Activated CD4-positive, alpha-beta memory T cell treated with anti-CD3 and anti-CD28 coated beads for 36 hours (primary cell): ENCODE measurements at places on chromosomes 11 and 22. TPM values are rescaled to one million over a fixed set of nuclear protein-coding genes. Genes with fewer than 3 reads are reported as not detected.

GRCh38 chr11:8838248-8838647, 72.7 kb upstream of the AKIP1 start:
- no peak for DNase-seq

DNA sequence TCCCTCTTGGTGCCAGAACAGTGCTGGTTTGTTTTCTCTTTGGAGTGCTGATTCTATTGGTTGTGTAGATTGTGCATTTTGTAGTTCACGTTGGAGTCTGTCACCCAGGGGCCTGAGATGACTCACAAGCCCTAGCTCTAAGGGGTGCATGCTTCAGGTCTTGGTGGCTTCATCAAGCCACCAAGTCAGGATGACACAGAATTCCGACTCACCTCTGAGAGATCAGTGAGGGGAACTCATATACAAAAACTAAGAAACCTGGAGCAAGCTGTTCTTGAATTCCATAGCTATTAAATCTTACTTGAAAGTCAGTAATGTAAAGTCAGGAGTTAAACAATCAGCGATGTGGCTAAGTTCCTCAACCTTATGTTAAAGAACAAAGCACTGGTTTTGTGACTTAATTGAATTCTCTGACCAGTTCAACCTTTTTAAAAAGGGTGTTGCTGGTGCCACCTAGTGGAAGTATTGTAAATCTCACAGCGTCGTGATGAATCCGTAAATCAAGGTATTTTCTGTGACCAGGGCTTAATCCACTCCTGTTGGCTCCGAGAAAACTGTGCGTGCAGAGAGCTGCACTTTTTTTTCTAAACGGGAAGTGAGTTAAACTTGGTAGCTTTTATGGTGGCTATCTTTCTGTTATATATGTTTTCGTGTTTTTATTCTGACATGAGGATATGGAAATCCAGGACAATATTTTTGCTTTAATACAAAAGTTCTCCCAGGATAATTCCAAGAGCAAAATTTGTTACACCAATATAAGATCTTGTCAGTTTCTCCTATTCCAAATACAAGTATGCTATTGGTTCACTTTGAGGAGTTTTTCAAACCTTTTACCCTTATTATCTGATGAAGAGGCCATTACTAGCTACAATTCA, 14.6 kb downstream of the MMP13 start:
- DNase-seq, result peak; percentile 38

Gene ZNF280B
- total RNA-seq, result 2.4 TPM

DNA sequence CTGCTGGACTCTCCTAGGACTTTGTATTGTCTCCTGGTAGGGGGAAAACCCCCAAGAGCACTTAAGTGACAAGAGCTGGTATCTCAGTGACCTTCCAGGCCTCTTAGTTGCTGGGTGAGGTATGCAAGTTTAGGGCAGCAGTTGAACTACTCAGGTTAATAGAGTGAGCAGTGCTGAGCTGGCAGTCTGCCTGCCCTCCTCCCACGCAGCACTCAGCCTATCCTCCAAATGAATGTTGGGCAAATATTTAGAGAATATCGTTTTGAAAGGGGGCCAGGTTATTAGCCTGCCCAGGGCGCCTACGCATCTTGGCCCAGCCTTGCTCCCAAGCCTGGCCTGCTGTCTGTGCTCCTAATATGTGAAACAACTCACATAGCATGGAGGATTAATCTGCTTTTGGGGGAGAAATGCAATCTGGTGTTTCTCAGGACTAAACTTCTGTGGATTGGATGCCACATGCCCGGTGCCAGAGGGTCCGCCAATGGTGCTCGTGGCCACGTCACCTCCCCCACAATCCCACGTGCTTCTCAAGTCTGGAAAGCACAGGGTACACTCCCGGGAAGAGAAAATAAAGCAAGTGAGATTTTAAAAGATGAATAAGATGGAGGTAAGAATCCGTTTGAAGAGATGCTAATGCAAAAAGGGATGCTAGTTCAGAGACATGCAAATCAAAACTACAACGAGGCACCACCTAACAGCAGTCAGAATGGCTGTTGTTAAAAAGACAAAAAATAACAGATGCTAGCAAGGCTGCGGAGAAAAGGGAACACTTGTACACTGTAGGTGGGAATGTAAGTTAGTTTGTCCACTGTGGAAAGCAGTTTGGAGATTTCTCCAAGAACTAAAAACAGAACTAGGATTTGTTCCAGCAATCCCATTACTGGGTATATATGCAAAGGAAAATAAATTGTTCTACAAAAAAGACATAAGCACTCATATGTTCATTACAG, 67.7 kb downstream of the SPON1 start:
- DNase-seq, result no peak

GRCh38 chr11:8988329-8989234, 15.2 kb downstream of the NRIP3 start:
- DNase-seq, result no peak

- no peak for DNase-seq
Observed at GRCh38 chr11:12123273-12123672, 12.9 kb downstream of the MICAL2 start.

Gene NELL1
- total RNA-seq, result not detected

DNA sequence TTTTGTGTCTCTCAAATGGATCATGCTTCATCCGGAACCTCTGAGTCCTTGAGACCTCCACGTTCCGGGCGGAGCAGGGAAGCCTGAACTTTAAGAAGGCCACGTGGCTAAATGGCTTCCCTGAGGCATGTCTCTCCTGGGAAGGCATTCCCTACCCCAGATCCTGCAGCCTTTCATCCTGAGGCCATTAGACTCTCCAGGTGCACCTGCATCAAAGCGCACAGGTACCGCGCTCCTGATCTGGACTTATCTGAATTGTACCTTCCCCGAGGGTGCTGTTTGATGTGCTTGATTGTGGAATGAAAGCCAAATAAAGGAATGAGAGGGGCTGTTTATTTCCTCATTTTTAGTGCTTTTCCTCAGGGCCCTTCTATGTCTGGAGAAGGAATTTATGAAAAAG, 22.5 kb downstream of the C22orf31 start:
- no peak for DNase-seq

GRCh38 chr22:36773935-36774334, 2.0 kb downstream of the IFT27 start:
- DNase-seq, result no peak

GRCh38 chr11:110262072-110262403, 34.4 kb downstream of the RDX start:
- DNase-seq, result no peak

- no peak for DNase-seq
Observed at GRCh38 chr11:17743808-17744119, 9.2 kb downstream of the KCNC1 start.

DNA sequence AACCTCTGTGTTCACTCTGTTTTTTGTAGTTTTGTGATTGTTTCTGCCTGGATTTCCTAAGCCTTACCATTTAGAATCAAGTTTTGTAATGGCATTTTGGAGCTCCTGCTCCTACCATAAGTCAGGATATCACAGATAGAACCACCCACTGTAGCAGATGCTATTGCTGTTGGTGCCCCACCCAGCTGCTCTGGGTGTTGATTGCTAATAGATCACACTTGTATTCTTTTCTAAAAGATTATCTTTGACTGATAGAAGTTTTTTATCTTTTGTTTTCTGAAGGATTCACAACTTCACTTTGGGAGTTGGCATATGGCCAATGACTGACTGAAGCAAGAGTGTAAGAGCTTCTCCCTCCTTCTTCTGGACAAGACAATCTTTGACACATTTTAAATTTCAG, 76.0 kb downstream of the EHF start:
- DNase-seq, result no peak

DNA sequence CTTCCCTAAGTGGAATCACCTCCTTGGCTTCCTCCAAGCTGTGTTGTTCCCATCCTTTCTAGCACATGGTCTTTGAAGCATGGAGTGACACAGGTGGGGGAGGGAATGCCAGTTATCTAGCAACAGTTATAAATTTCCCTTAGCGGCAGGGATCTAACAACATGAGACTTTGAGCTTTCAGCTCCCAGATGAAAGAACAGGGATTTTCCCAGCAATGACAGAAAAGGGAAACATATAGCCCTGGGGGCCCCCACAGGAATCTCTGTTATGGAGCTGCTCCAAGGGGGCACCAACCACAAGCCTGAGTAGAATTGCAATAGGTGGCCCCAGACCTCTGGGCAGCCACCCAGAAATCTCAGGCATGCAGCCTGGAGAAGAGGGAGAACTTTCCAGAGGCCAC, 163.0 kb downstream of the GRIK4 start:
- DNase-seq, result no peak

GRCh38 chr11:124736736-124737135, 3.0 kb upstream of the NRGN start:
- DNase-seq, result no peak

DNA sequence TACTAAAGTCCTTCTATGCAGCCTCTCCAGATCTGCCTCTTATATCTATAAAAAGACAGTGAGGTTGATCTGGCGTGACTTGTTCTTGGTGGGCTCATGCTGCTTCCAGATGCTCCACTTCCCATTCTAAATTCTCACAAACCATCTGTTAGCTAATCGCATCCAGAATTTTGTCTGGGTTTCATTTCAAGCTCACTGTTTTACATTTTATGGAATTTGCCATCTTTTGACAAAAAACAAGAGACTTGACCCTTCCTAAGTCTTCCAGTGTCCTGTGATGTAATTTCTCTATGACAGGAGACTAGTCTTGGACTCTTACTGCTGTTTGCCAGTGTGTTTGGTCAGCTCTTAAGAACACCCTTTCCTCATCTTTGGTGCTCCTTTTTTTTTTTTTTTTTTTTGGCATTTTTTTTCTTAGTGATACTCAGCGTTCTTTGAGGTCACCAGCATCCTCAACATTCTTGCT, 23.0 kb downstream of the CRKL start:
- no peak for DNase-seq

Gene SLC25A22
- 28.4 TPM for total RNA-seq
